ENCODE measurements at places on chromosomes 7 and 10.

- no peak for DNase-seq
Measured at GRCh38 chr7:136138991-136139390, 161.8 kb upstream of the MTPN start.

- DNase-seq = peak; percentile 19
Measured at GRCh38 chr10:44966129-44966815, 6.7 kb downstream of the RASSF4 start.

DNA sequence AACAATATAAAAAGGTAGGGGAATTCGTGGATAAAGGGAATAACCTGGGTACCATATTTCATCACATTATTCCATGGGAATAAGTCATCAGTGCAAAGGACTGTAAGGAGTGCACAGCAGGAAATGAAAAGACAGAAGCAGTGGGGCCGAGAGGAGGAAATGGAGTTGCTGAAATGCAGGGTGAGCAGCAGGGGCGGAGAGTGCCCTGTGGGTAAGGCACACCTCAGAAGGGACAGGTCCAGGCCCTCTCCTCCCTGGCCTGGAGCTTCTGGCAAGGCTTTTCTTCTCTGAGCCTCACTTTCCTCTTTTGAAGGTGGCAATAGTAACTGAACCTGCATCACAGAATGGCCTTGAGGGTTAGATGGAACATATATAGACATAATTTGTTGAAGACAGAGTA lies 26.2 kb downstream of the IKZF1 start:
- no peak for DNase-seq

GRCh38 chr10:6494936-6495592 lies 85.0 kb downstream of the PRKCQ start:
- DNase-seq = no peak

GRCh38 chr7:22008087-22008486 lies 62.4 kb upstream of the CDCA7L start:
- no peak for DNase-seq

- DNase-seq = no peak
Measured at GRCh38 chr7:114691605-114692004, 230.3 kb upstream of the MDFIC start.

DNA sequence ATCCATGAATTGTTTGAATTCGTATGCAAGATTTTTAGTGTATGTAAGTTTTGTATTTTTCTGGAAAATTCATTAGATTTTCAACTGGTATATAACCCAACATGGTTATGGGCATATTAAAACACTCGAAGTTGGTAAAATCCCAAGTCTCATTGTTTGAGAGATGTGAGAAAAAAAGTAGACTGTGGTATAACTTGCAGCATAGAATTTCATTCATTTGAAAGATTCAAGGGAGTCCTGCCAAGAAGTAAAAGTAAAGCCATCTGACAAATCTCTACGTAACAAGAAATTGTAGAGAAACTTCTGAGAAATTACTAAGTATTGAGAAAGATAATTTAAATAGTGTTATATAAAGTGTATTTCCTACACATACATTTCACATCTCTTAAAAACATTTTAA lies 40.2 kb downstream of the SEMA3E start:
- DNase-seq = peak; percentile 42

Data from fibroblast of upper back skin (primary cell).